Right ventricle myocardium superior (tissue), 1 donor: ENCODE measurements at places on chromosomes 16 and 17. TPM values are rescaled to one million over a fixed set of nuclear protein-coding genes. Genes with fewer than 3 reads are reported as not detected.

DNA sequence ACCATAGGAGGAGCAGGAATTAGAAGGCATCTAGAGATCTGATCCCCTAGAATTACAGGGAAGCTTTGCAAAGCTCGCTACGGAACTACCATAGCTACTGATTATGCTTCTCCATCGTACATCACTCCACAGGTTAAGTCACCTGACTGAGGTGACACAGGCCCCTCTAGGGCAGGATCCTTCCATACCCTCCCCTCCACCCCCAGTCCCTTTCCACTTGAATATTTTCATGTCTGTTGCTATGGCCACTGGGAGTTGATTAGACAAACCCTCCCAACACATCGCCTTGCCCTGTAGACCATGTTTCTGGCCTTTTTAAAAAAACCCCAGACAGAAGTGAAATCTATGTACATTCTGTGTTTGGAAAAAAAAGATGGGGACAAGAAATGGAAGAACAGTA, 287.1 kb downstream of the SOX9 start:
- DNase-seq: no peak

DNA sequence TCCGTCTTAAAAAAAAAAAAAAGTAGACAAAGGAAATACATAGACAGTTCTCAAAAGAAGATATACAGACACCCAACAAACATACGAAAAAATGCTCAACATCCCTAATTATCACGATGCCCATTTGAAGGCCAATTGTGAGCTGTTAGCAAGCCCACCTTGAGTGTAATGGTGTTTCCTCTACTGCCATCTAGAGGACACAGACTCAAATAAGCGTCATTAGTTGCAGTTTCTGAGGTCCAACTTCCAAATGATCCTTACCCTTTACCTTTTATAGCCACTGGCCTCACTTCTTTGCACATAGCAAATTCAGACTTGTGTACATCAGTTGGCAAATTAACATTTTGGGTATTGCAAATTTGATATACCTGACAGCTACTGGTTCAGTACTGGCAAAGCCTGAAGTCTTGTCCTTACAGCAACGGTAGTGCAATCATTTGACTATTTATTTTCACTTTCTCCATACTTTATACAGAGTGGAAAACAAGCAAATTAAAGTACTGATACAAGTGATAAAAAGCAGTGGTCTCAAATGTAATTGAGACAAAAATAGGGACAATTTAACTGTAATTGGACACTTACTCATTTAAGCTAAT, 536.3 kb upstream of the EEF2KMT start:
- no peak for DNase-seq

GRCh38 chr17:9408381-9408780, 167.2 kb downstream of the STX8 start:
- DNase-seq: no peak

GRCh38 chr17:77814091-77814772, 144.3 kb upstream of the TNRC6C start:
- peak; percentile 22 for DNase-seq

DNA sequence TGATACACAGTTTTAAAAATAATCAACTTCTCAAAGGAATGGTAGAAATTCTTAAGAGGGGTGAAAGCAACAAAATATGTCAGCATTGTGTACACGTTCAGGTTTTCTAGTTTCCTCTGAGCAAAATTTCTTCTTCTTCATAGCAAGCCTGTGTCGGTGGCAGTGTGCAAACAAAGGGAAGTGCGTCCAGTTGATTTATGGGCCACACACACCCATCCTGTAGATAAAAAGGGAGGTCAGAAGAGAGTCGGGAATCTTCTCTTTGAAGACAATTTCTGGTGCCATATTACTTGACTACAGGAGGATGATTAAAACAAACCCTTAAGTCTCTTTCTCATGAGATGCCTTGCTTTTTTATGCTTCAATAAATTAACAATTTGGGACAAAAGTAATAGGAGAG, 484.1 kb upstream of the SALL1 start:
- DNase-seq: no peak

DNA sequence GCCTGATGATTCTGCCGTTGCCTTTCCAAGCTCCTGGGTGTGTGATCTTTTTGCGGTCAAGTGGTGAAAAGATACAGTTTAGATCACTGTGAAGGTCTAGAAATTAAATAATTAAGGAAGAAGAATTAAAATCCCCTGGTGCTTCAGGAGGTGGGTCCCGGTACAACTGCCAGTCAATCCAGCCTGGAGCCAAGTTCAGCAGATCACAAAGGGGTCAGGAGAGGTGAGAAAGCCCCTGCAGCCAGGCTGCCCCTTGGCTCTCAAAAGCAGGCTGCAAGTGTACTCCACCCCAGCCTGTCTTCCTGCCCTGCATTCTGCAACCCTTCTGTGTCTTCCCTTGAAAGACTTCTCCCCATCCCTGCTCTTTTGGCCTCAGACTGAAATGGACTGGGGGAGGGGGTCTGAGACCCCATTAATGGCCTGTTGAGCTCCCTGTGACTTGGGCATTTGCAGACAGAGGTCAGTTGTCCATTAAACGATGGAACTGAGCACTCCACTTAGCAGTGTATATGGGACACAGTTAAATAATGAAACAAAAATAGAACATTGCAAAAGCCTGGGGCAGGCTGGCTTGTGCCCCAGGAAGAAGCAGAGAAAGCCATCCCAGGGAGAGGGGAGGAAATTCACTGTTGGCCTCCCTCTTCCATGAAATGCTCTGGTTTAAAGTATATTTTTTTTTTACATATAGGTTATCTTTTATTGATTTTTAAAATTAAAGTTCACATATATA, 15.1 kb downstream of the CACNG5 start:
- DNase-seq: no peak

DNA sequence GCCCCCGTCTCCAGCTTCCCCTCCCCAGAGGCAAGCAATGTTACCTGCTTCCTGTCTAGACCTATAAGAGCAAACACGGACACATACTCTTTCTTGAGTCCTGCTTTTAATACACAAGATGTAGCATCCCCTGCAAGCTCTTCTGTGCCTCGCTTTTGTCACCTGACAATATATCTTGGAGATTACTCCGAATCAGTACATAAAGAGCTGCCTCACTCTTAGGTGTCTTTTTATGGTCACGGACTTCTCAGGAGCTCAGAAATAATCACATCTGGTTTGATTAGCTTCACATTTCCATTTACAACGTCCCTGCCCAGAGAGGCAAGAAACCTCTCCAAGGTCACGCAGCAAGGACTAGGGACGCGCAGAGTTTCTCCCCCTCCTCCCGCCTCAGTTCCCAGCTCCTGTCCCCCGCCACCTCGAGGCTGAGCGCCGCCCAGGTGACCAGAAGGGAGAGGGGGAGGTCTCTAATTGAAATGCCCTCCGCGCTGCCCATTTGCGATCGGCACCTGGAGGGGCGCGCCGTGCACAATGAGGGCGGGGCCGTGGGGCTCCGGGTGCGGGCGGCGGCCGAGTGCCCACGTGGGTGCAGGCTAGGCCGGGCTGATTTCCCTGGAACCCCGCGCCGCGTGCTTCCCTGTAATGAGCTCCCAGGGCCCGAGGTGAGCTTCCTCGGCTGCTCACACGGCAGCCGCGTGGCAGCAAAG, 13.8 kb upstream of the SEZ6 start:
- DNase-seq: peak; percentile 45

- DNase-seq: no peak
These were observed 30.3 kb upstream of the TOX3 start for GRCh38 chr16:52577130-52577706.

DNA sequence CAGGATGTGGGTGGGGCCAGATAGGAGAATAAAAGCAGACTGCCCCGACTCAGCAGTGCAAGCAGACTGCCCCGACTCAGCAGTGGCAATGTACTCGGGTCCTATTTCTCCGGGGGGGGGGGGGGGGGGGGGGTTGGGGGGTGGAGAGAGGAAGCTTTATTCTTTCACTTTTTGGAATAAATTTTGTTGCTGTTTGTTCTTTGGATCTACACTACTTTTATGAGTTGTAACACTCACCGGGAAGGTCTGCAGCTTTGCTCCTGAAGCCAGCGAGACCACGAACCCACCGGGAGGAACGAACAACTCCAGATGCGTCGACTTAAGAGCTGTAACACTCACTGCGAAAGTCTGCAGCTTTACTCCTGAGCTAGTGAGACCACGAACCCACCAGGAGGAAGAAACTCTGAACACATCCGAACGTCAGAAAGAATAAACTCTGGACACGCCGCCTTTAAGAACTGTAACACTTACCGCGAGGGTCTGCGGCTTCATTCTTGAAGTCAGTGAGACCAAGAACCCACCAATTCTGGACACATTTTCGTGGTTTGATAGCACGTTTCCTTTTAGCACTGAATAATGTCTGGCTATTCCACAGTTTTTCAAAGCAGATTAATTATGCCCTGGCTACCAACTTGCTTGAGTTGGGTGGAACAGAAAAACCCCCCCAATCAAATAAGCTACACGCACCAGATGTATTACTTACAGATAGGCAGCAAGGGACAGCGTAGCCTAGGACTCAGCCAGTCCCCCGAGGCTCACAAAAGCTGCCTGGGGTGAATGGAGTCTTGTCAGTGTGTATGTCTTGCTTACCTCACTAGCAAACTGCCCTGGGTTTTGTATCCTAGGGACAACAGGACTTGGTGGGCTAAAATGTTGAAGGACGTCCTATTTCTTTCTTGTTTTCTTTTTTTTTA, 11.9 kb downstream of the FZD2 start:
- DNase-seq: no peak

GRCh38 chr16:55933038-55933437, 57.9 kb upstream of the CES5A start:
- no peak for DNase-seq

- no peak for DNase-seq
These were observed 60.5 kb downstream of the CMIP start for GRCh38 chr16:81505011-81505661.

- no peak for DNase-seq
These were observed 8.3 kb upstream of the ITGA3 start for GRCh38 chr17:50047488-50048126.

GRCh38 chr16:74984529-74985296, at the start of gene WDR59:
WDR59 (minus strand) TSS chr16:74985123; CDS start chr16:74985017, 106 bp downstream.
- DNase-seq: peak; percentile 99

- no peak for DNase-seq
These were observed 23.4 kb downstream of the SLC25A10 start for GRCh38 chr17:81735264-81736102.

DNA sequence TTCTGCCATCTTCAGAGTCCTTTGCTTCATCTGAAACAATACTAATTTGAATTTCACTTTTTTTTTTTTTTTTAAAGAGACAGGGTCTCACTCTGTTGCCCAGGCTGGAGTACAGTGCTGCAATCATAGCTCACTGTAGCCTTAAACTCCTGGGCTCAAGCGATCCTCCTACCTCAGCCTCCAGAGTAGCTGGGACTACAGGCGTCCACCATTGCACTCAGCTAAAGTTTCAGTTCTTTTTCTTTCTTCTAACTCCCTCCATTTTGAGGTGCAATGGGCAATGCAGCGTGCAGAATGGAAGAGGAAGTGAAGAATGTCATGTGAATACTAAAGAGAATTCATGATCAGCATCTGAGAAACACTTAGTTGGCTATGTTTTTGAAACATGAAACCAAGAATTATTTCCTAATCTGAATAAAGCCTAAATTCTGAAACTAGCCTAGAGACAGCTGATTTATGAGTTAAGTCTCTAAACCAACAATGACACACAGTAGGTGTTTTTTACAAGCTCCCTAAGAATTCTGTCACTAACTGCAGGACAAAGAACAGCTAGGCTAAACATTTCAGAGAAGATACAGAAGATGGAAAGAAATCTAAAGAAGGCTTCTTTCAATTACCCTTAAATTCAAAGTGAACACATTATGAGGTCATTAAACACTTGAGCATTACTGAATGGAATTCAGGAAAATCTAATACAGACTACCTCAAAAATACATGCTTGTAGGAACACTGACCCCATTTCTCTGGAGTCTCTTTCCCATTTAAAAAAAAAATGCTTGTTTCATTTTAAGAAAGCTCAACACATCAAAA, 21.0 kb downstream of the SNN start:
- no peak for DNase-seq

- DNase-seq: no peak
These were observed 14.7 kb upstream of the SKAP1 start for GRCh38 chr17:48444516-48445247.

DNA sequence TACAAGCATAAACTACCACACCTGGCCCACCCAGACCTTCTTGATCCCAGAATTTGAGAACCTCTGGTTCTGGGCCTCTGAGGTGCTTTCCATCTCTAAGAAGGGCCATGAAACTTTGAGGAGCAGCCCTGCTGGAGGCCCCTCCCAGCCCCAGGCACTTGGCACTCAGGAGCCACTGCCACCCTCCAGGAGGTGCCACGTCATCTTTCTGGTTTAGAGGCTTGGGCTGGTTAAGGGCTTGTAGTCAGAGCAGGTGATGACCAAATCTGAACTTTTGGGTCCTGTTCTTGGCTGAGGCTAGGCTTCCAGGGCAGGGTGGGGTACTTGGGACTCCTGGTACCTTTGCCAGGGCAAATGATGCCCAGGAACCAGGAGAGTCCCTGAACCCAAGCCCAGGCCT, 13.8 kb upstream of the DLX4 start:
- no peak for DNase-seq

DNA sequence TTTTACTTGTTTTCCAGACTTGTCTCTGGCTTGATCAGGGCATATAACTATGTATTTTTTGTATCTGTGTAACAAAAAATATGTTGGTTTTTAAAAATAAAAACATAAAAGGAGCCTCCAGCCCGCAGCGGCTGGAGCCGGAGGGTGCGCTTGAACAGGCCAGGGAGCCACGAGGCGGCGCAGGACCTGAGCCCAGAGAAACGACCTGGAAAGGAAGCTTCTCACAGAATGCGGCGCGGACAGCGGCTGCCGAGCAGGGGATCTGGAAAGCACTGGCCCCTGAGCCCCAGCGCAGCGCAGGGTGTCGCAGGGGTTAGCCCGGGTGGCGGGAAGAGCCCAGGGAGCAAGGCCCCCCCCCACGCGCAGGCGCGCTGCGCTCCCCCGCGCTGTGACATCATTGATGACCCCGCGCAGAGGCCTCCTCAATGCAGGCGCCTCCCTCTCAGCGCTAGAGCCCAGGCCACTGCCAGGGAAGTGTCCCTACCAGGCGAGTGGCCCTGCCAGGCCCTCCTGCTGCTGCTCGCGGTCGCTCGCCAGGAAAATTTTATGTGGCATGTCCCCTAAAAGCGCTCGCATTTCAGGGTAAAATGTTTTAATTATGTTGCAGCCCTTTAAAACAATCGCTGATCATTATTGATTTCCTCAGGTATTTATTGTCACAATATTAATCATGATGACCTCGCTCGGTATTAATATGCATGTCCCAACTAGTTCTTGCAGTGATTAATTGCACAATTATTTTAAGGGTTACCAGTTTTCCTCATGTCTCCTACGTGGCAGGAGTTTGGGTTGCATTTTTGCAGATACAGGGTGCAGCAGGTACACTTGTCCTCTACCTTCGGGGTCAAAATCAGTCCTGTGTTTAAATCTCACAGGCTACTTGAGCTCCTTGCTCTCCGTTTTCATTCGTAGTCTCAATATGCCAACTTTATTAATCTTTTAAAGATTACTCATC, 134.2 kb downstream of the USP22 start:
- peak; percentile 94 for DNase-seq

Gene MFAP4
- 42.9 TPM for total RNA-seq

Gene TK2
- 19.5 TPM for total RNA-seq

Gene CCL4
- total RNA-seq: 0.62 TPM

Gene SEZ6L2
- 0.70 TPM for total RNA-seq

Gene TLCD2
- total RNA-seq: 2.0 TPM

Gene ITGAX
- total RNA-seq: 1.2 TPM

Gene UMOD
- total RNA-seq: not detected

Gene CES5A
- total RNA-seq: 0.35 TPM

Gene PABPN1L
- total RNA-seq: not detected

Gene ASPHD1
- not detected for total RNA-seq

Gene VMO1
- 0.62 TPM for total RNA-seq

Gene PAGR1
- total RNA-seq: 14.7 TPM

Gene NPIPA3
- 0.65 TPM for total RNA-seq

Gene POLG2
- total RNA-seq: 7.4 TPM
